Activated T-cell treated with anti-CD3 and anti-CD28 coated beads, Interleukin-2, amount 50 U/mL, for 1 hour (primary cell): ENCODE measurements at places on chromosomes 2 and 18.
A peak's percentile ranks its signal among the peaks of the same experiment; 100 is the strongest.

DNA sequence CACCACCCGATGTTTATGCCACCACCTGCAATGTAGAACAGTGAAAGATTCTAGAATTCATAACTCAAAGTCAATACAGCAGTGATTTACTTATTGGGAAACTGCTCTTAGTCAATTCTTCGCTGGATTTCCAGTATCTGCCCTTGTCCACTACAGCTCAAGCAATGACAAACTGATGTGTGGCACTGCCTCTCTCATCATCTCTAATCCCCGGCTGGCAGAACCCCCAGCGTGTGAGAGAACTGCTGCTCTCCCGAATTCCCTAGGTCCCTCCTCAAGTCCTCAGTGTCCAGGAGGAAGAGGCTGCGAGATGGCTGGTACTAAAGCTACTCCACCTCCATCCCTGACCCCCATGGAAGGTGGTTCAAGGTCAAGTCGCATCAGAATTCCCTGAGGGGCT lies 1.6 kb downstream of the TXNL4A start:
- DNase-seq, result no peak

GRCh38 chr2:152470861-152471854 lies 136.2 kb downstream of the FMNL2 start:
- DNase-seq, result no peak

- no peak for DNase-seq
These were observed 120.0 kb downstream of the AQP4 start for GRCh38 chr18:26745288-26746181.

GRCh38 chr2:241489088-241489487 lies 19.3 kb downstream of the STK25 start:
- DNase-seq, result no peak

DNA sequence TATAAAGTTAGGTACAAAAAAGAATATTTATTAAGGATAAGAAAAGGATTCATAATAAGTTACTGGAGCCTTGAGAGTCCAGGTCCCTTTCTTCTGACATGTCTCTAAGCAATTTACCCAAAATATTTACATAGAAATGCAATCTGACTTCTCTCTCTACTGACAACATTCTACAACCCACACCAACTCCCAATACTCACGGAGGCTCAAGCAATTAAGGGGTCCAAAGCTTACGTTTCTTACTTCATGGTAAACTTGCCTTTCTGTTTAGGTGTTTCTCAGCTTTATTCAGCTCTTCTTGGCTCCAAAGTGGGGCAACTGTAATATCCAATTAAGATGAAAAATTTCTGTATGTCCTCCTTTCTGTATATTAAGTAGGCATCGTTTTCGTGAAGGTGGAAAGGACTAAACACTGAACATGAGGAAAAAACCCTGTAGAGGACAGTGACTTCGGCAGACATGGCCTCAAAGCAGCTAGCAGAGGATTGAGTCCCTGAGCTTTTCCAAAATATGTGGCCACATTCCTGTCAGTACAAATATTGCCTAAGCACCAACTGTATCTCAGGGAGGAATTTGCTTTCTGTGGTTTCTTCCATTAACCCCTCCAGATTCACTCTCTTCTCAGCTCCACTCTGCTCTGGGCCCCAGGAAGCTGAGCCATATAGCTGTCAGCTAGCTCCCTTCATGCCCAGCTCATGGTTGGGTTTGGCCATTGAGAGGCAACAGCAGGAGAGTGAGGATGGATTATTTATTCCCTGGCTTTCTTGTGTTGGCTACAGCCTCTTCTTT lies 67.9 kb upstream of the GLS start:
- no peak for DNase-seq

- peak; percentile 32 for DNase-seq
These were observed 130.1 kb downstream of the NFATC1 start for GRCh38 chr18:79525556-79526467.

DNA sequence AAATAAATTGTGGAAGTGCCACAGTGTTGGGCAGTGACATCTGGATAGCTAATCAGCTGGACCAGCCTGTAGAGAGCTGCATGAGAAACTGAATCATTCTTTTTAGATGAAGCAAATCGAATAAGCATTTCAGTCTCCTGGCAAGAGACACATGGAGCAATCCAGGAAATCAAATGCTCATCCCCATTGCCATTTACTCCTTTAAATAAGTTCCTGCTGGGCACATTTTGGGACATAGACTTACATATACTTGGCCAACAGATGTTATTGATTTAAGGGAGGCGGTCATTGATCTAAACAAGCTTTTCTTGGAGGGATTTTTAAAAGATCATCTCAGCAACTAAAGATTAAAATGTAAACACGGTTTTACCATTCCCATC lies 307.1 kb downstream of the STK39 start:
- DNase-seq, result no peak

- no peak for DNase-seq
These were observed 14.1 kb downstream of the ACKR3 start for GRCh38 chr2:236583621-236584203.

DNA sequence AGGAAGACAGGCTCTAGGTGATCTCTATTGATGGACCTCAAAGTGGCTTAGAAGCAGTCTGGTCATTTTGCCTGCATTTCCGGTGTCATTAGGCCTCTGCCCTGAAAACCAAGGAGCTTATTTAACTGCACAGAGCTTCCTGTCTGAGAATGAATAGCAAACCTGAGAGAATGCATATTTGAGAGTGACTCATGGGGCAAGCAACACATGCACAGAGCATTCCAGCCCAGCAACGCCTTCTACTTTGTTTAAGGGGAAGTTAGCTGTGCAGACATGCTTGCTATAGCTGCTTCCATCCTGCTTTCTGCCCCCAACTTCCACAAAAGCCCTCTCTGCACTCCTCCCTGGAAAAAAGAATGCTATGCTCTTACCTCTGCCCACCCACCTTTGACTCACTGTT lies 232.8 kb downstream of the GRB14 start:
- no peak for DNase-seq

- no peak for DNase-seq
These were observed 95.8 kb downstream of the SLC25A12 start for GRCh38 chr2:171798156-171798820.

DNA sequence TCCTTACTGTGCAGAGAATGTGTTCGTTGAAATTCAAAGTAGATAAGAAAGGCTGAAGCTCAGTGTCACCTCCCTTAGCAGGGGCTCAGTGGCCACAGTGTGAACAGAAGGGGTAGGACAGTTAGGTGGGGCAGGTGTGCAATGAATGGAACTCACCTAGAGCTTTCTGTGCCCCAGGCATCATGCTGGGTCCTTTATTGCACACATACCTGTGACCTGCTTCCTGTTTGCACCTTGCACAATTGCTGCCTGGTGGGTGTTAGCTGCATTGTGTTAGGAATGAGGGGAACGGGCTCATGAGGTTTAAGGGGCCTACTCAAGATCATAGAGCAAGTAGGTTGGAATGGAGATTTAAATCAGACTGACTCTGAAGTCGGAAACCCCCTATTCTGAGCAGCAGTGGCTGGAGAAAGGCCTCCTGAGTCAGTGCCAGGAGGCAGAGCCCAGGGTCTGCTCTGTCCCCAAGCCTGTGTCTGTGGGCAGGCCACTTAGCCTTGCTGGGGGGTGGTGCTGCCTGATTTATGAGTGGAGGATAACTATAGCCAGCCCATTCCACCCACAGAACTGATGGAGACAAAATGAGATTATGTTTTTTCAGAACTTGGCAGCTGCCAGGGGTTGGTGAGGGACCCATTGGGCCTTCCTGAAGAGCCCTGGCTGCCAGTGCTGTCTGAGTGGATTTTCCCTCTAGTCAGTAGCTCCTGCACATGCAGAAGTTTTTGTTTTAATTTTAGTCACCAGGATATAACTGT lies 76.2 kb downstream of the NPAS2 start:
- no peak for DNase-seq

GRCh38 chr2:207040696-207041095 lies 101.4 kb downstream of the CPO start:
- no peak for DNase-seq

- DNase-seq, result no peak
These were observed 14.9 kb upstream of the KLF11 start for GRCh38 chr2:10028407-10028987.

GRCh38 chr2:189249171-189249570 lies 69.6 kb upstream of the COL5A2 start:
- no peak for DNase-seq

DNA sequence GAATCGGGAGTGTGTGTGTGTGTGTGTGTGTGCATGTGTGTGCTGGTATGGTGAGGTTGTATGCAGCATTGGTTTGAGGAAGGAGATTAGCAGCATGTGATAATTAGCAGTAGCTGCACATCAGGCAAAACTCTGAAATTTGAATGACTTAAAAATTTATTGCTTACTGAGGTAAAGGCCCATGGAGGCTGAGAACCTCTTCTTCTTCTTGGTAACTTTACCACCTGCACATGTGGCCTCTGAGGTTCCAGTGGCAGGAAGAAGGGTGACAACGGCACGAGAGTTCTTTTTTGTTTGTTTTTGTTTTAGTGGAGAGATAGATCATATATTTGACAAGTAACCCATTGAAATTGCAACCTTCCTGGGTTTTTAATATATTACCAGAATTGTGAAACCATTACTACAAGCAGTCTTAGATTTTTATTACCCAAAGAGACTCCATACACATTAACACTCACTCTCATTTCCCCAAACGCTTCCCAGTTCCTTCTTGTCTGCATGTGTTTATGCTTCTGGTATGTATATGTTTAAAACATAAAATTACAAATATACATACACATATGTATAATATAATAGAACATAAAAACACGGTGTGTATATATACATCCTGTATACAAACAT lies 292.1 kb downstream of the PTGR3 start:
- no peak for DNase-seq

DNA sequence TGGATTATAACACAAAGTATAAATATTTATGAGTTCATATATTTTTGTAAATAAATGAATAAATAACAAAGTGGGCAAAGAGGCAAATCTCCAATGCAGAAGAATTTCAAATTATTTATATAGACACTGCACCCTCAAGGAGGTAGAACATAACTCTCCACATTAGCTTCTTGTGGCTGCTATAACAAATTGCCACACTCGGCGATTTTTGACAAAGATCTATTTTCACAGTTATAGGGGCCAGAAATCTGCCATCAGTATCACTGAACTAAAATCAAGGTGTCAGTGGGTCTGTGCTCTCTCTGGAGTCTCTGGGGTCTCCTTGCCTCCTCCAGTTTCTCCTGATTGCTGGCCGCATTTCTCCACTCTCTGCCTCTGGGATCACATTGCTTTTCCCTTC lies 92.0 kb upstream of the FAM136A start:
- DNase-seq, result no peak

DNA sequence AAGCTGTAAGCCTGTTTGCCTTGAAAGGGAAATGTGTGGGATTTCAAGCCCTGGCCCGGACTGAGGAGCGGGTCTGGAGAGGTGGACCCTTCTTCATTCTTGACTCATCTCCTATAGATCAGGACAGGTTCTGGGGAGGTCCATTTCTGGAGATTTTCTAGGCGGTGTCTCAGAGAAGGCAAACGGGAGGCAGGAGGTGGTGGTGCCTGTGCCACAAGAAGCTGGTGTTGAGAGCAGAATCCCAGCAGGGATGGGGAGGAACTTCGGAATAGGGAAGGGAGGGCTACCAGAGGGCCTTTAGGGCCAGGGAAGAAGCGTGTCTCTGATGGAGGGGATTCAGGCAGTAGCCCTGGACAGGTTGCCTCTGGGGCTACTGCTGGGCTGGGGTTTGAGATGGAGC lies 93.0 kb downstream of the CTIF start:
- DNase-seq, result no peak

GRCh38 chr2:54065411-54065810 lies 50.0 kb upstream of the ACYP2 start:
- no peak for DNase-seq

DNA sequence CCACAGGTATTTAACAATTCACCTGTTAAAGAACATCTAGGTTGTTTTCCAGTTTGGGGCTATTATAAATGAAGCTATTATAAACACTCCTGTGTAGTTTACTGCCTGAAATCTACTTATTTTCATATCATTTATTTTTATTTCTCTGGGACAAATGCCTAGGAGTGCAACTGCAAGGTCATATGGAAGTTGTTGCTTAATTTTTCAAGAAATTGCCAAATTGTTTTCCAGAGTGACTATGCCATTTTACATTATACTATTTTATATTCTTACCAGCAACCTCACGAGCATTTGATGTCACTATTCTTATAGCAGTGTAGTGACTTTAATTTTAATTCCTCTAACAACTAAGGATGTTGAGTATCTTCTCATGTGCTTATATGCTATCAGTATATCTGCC lies 298.4 kb downstream of the EXOC6B start:
- no peak for DNase-seq

DNA sequence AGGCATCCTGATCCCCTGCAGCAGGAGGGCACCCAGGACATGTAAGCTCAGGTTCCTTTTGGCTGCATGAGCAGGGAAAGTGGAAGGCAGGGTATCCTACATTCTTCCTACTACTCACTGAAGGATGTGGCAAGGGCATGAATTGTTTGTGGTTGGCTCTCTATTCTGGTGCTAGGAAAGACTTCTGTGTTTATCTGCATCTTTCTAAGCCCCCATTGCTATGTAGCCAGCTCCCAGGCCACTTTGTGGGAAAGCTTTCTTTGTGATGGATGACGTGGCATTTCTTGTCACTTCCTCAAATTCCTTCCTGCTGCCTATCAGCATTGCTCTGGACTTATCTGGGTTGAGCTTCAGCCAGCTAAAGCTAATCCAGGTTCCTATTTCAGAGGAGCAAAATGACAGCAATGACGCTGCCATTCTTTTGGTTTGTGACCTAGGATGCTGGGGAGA lies 46.2 kb downstream of the MEIS1 start:
- DNase-seq, result no peak

GRCh38 chr2:85761512-85761944 lies 7.7 kb downstream of the ATOH8 start:
- no peak for DNase-seq

GRCh38 chr2:234463626-234464290 lies 33.1 kb downstream of the ARL4C start:
- DNase-seq, result peak; percentile 78

DNA sequence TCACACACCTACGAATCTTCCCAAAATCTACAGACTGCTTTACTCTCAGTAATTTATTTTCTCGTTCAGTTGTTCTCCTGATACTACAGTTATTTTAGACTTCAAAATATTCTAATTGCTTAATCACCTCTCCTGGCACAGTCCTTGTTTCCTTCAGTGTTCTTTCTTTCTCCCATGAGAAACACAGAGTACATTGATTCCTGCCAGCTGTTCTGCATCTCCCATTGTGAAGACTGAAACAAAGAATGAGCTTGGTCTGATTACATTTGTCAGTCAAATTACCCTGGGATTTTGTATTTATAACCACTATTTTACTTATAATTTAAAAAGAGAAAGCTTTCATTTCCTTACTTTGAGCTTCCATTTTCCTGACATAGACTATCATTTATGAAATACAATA lies 63.9 kb upstream of the TANK start:
- DNase-seq, result no peak

DNA sequence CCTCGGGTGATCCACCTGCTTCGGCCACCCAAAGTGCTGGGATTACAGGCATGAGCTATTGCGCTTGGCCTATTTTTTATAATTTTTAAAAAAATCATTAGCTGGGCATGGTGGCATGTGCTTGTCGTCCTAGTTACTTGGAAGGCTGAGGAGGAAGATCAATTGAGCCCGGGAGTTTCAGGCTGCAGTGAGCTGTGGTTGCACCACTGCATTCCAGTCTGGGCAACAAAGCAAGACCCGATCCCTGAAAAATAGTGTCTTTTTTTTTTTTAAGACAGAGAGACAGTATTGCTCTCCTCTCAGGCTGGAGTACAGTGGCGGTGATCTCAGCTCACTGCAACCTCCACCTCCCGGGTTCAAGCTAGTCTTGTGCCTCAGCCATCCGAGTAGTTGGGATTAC lies 4.8 kb downstream of the SSB start:
- no peak for DNase-seq
